Muscle of leg (tissue), 16 donors: ENCODE measurements at places on chromosomes 13 and 19. TPM values are rescaled to one million over a fixed set of nuclear protein-coding genes. Genes with fewer than 3 reads are reported as not detected.
A peak's percentile ranks its signal among the peaks of the same experiment; 100 is the strongest.

DNA sequence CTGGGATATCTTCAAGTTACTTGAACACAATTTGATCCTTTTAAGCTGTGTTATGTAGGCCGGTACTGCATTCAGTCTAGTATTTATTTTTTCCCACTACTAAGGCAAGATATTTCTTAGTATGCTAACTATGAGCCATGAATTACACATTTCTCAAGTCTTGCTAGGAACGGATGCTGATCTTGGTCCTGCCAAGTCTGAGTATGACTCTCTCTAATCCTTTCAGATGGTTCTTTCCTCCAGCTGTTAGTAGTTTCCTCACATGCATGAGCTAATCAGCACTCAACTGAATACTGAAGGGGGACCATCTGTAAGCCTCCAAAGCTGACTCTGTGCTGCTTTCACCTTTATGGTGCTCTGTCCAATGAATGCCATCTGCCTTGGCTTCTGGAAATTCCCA is 460.3 kb downstream of the KCTD12 start:
- DNase-seq, result peak; percentile 94

DNA sequence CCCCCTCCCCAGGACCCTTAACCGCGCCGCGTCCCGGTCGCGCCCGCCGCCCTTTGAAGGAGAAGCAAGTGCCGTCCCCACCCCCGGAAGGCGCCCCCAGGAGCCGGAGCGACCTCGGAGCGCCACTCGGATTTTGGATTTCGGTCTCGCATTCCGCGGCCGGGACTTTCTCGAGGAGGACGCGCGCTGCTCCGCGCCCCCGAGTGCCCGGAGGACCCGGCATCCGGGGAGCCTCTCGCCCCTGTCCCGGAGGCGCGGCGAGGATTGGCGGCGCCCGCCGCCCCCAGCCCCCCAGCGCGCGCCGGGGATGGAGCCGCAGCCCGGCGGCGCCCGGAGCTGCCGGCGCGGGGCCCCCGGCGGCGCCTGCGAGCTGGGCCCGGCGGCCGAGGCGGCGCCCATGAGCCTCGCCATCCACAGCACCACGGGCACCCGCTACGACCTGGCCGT is 1.6 kb downstream of the MIDN start:
- DNase-seq, result no peak

GRCh38 chr19:50974702-50975556 is 5.5 kb upstream of the KLK6 start:
- no peak for DNase-seq

ZNF607 gene
- total RNA-seq, result 7.0 TPM

SKA3 gene
- total RNA-seq, result 7.0 TPM

GRCh38 chr19:2983351-2984214 is 6.2 kb downstream of the TLE6 start:
- peak; percentile 86 for DNase-seq

- DNase-seq, result no peak
These were observed 28.2 kb downstream of the ELL start for GRCh38 chr19:18493440-18494266.

- no peak for DNase-seq
These were observed 72.7 kb downstream of the KATNAL1 start for GRCh38 chr13:30234619-30235162.

DNA sequence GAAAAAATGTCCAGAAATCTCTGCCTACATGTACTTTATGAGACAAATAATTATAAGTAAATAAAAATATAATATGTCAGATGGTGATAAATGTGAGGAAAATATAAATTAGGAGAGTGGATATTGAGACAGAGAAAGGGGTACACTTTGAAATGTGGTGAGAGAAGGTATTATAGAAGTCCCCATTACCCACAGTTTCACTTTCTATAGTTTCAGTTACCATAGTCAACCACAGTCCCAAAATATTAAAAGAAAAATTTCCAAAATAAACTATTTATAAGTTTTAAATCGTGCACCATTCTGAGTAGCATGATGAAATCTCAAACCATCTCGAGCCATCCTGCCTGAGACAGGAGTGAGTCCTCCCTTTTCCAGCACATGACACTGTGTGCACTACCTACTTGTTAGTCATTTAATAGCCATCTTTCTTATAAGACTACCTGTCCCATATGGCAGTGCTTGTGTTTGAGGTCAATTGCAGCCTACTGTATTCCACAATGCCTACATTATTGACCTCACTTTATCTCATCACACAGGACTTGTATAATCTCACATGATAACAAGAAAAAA is 653.7 kb downstream of the DACH1 start:
- DNase-seq, result no peak

DNA sequence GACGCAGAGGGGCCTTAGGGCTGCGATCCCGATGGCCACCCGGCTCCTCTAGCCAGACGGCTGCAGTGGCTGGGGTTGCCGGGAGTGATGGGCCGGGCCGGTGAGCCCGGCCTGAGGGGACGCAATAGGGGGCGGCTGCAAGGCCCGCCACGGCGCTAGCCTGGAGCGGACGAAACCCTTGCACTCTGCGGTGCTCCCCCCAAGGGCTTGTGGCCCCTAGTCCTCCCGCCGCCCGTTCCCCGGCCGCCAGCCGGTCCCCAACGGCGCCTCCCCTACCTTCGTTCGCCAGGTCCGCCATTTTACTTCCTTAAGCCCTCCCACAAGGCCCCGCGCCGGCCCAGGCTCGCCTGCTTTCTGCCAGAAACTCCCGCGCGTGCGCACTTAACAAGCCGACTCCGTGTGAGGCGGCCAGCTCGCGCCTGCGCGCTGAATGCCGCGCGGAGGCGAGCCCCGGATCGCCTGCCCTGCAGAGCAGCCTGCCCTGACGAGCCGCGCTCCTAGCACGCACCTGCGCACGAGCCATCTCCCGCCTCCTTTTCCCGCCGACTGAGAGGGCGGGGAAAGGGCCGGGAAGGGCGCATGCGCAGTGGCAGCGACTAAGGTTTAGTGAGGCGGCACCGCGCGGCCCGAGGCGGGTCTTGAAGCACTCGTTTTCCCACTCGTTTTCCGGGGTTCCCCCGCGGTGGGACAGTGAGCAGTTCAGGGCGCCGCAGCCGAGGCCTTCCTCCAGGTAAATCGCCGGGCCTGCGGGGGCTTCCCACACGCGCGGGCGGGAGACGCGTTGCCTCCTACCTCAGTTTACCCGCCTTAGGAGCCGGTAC is at the start of gene RANBP3:
TSS of gene RANBP3 (minus strand) at position 356 of the 821 bp plus-strand sequence. CDS start at position 298, 58 bp downstream.
- DNase-seq, result peak; percentile 100
